ENCODE measurements at places on chromosomes 12 and 14.
A peak's percentile ranks its signal among the peaks of the same experiment; 100 is the strongest.

DNA sequence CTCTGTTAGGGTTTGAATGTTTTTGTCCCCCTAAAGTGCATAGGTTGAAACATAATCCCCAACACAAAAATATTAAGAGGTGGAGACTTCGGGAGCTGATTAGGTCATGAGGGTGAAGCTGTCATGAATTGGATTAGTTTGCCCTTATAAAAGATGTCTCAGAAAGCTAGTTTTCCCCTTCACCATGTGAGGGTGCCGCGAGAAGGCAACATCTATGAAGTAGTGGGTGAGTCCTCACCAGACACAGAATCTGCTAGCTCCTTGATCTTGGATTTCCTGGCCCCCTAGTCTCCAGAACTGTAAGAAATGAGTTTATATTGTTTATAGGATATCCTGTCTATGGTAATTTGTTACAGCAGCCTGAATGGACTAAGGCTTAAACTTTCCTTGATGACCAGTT is 301.5 kb upstream of the ATP2B1 start:
- DNase-seq, result no peak

- no peak for DNase-seq
Observed at GRCh38 chr12:91993287-91994017, 152.2 kb downstream of the BTG1 start.

GRCh38 chr12:53048780-53049401 is 974 bp upstream of the TNS2 start:
- no peak for DNase-seq

DNA sequence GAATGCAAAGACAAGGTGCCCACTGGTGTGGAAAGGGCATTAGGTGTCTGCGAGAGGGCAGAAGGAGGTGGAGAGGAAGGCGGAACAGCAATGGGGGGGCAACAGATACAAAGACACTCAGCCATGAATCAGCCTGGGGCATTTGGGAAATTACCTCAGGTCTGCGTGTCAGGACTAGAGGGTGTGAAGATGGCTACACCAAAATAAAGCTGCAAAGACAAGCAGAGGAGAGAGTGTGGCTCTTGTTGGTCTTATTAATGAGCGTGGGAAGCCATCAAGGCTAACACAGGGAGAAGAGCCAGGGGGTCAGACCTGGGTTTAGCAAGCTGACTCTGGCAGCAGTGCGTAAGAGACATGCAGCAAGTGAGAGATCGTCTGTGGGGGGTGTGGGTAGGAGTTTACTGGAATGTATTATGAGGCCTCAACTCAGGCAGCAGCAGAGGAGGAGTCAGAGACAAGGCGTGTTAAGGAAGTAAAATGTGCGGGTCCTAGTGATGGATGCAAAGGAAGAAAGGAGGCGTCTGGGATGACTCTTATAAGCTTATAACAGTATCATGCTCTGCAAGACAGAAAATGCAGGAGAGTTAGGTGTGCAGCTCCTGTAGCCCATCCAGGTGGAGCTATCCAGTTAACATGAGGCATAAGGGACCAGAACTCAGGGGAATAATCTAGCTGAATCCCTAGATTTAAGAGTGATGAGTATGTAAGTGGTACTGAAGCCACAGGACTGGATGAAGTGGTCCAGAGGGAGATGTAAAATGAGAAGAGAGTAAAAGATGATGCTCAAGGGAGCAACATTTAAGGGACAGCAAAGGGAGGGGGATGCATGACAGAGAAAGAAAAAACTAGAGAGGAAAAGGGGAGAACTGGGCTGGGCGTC is 50.4 kb downstream of the KCNK10 start:
- DNase-seq, result no peak

- DNase-seq, result peak; percentile 19
Observed at GRCh38 chr12:122866379-122866778, 29.5 kb downstream of the VPS37B start.

- no peak for DNase-seq
Observed at GRCh38 chr12:98238515-98239130, 276.8 kb upstream of the TMPO start.

DNA sequence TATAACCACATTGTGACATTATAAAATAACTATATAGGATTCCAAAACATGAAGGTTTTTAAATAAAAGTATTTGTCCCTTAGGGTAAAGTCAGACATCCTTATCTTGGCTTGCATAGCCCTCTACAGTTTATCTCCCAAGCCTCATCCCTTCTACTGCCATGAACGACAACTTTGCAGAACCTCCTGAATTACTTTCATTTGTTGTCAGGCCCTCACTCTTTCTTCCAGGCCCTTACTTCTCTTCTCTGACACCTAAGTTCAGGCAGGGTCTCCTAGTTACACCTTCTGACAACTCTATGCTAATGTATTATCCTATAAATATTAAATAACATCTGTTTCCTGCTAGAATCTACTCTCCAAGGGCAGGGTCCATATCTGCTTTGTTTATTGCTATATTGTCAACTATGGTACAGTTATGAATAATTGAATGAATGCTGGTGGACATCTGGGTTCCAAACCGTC is 115.7 kb upstream of the MDM1 start:
- DNase-seq, result no peak

GRCh38 chr12:104953323-104953722 is 4.8 kb downstream of the SLC41A2 start:
- no peak for DNase-seq

DNA sequence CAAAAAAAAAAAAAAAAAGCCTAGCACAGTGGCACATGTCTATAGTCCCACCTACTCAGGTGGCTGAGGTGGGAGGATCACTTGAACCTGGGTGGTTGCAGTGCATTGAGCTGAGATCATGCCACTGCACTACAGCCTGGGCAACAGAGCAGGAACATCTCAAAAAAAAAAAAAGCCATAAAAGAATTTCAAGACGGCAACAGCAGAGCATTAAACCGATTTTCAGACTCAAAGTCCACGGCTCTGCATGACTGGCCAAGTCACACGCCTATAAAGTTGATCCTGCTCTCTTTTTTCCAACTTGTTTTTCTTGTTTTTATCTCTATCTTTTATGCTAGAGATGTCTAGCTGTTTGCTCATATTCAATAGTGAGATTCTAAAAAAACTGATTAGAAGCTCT is 45.3 kb downstream of the FBXO34 start:
- DNase-seq, result no peak

- DNase-seq, result no peak
Observed at GRCh38 chr14:34087571-34087970, 136.7 kb upstream of the EGLN3 start.

- no peak for DNase-seq
Observed at GRCh38 chr12:108712925-108713203, 18.5 kb downstream of the CORO1C start.

DNA sequence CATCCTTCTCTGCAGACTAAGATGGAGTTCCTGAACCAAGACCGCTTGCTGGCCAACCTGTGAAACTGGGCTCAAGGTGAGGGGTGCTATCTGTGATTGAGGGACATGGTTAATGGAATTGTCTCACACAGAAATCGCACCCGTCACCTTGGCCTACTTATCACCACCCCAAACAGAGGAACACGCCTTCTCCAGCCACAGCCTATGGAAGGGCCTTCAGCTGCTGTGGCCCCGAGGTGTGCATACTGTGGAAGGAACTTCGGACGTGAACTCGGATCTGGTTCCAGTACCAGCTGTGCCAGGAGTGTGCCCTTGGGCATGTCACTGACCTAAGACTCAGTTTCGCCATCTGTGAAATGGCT is 44.4 kb downstream of the EVL start:
- DNase-seq, result no peak

- peak; percentile 50 for DNase-seq
Observed at GRCh38 chr12:6463216-6463615, 7.3 kb downstream of the VAMP1 start.

GRCh38 chr14:105041841-105042765 is 21.2 kb upstream of the CDCA4 start:
- no peak for DNase-seq

DNA sequence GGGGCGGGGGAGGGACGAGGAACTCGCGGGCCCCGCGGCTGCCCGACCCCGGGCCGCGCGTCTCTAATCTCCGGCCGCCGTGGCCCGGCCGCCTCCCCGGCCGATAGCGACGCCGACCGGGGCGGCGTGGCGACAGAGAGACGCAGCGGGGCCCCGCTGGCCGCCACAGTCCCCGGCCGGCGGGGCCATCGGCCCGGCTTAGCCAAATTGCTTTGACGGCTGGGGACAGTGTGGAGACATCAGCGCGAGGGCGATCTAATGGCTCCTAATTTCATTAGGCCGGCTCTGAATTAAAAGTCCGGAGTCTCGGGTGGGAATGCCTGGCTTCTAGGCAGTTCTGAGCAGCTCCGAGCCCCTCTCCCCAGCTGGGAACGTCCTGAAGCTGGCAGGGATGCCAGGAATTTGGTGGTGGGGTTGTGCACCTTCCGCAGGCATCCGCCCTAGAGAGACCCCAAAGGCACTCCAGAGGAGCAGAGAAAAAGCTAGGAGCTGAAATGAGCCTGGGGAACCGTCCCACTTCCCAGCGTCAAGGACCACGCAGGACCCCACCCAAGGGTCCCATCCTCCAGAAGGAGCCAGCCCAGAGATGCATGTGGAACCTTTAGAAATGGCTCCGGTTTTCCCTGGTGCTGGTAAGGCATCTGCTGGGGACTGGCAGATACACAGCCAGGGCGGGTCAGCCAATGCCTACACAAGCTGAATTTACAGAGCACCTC is 9.6 kb downstream of the TBX5 start:
- DNase-seq, result no peak

DNA sequence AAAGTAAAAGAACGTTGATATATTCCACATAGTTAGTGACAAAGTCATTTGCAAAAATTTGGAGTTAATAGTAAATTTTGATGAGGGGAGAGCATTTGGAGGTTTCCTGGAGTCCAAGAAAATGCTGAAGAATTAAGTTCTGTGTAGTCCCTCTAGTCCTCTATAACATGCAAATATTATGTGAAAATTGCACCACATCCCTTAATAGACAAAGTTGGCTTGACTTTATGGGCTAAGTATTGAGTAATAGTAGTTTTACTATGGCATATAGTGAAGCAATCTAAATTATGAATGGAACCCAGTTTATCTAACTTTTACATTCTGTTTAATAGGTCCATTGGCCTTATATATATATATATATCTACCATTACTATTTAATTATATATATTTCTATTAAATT is 66.4 kb upstream of the DCN start:
- DNase-seq, result no peak

DNA sequence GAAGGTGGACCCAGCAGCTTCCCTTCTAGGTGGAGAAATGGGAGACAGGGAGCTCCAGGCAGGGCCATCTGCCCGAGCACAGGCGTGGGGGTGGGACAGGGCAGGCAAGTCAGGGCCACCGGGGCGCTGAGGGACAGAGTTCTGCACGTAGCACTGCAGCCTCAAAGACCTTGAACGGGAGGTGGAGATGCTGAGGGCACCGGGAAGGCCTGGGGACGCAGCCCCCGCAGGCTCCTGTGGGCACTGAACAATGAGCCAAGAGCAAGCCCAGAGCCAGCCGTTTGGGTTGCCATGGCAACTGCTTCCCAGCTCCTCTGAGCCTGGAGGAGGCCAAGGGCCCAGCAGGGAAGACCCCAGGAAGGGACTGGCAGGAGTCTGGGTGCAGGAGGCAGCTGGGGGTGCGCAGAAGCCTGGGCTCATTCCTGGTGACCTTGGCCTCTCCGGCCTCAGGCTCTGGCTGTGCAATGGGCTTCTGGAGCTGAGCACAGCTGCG is 3.4 kb downstream of the LBHD2 start:
- no peak for DNase-seq

DNA sequence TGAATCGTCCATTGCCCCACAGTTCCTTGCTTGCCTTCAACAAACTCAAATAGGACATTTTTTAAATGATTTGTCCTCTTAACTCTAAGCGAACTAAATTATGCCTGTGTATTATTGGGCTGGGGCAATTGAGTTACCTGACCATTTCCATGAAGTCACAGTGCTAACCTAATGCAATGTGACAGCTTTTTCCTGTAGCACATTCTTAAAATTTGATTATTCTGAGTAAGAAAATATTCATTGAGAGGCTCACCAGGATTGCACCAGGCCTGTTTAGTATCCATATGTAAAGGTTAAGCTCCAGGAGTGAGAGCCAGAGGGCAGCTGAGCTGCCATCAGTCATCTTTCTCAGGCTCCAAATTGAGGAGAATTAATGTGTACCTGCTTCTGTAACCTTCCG is 90.9 kb downstream of the GPR65 start:
- DNase-seq, result no peak

- DNase-seq, result no peak
Observed at GRCh38 chr12:97461553-97461952, 1.1 kb upstream of the RMST start.

DNA sequence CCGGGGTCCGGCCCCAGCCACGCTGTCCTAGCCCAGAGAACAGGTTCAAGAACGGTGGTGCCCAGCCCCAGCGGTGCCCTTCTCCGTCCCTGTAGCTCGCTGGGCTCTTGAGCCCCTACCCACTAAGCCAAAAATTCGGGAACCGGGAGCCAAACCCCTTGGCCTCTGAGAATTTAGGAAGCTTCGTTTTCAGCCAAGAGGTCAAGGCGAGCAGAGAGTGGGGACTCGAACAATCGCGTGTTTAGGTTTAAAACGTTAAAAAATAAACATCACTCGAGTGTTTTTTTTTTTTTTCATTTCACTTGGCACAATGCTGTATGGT is 6.2 kb downstream of the SIX1 start:
- no peak for DNase-seq

DNA sequence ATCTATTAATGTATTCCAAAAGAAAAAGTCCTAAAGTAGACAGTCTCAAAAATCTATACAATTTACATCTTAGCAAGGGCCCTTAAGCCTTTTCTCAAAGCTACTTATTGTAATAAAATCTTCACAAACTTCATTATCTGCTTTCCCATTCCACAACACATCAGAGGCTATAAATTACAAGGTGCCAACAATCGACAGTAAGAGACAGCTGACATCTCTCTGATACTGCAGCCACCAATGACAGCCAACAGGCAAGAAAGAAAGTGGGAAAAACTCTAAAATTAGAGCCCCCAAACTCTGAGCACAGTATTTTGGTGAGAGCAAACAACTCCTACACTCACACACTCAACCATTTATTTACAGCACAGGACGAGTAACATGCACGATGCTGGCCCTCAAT is 2.2 kb downstream of the ANGEL1 start:
- no peak for DNase-seq

GRCh38 chr14:91256661-91257060 is 12.2 kb upstream of the GPR68 start:
- DNase-seq, result no peak

DNA sequence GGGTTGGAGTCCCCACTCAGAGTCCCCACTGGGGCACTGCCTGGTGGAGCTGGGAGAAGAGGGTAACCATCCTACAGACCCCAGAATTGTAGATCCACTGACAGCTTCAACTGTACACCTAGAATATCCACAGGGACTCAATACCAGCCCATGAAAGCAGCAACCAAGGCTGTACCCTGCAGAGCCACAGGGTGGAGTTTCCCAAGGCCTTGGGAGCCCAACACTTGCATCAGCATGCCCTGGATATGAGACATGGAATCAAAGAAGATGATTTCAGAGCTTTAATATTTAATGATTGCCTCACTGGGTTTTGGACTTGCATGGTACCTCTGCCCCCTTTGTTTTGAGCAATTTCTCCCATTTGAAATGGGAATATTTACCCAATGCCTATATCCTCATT is 80.4 kb downstream of the RASSF9 start:
- no peak for DNase-seq

- DNase-seq, result no peak
Observed at GRCh38 chr12:9163392-9163791, 44.8 kb downstream of the PZP start.

All from activated T-cell treated with anti-CD3 and anti-CD28 coated beads, Interleukin-2, amount 50 U/mL, for 1 hour (primary cell).